Stimulated activated CD4-positive, alpha-beta T cell treated with anti-CD3 and anti-CD28 coated beads, Interleukin-15, amount 100 ng/mL, for 1 hour (primary cell): ENCODE measurements at places on chromosomes 1 and 21.

- DNase-seq = no peak
Measured at GRCh38 chr21:14961502-14961901, 103.3 kb downstream of the NRIP1 start.

DNA sequence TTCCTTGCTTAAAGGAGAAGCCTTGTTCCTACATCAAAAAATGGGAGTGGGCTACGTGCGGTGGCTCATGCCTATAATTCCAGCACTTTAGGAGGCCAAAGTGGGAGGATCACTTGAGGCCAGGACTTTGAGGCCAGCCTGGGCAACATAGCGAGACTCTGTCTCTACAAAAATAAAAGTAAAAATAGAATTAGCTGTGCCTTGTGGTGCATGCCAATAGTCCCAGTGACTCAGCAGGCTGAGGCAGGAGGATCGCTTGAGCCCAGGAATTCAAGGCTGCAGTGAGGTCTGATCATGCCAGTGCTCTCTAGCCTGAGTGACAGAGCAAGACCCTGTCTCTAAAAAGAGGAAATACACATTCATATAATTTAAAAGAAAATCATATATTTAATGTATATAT, 127.1 kb downstream of the C1orf21 start:
- DNase-seq = no peak

GRCh38 chr1:77421504-77422233, 139.8 kb downstream of the AK5 start:
- DNase-seq = no peak

- DNase-seq = no peak
Measured at GRCh38 chr1:179127163-179127895, 45.5 kb downstream of the TOR3A start.

DNA sequence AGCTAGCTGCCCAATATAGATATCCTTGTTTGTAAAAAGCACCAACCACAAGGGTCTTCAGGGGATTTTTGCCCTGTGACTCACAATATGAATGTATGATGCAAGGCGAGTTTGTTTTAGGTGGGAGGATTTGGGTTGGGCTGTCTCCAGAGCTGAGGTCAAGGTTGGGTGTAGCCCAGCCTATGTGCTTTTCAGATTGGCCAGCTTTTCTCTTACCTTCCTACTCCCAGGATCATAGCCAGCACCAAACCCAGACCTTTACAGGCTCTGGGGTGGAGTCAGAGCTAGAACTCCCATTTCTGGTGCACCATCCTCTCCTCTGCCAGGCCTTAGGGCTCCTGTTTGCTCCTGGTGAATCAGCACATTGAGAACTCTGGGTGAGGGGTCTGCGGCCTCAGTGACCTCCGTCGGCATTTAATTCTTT, 55.6 kb upstream of the GCLM start:
- no peak for DNase-seq

GRCh38 chr1:173175514-173176145, 31.5 kb downstream of the TNFSF4 start:
- no peak for DNase-seq

DNA sequence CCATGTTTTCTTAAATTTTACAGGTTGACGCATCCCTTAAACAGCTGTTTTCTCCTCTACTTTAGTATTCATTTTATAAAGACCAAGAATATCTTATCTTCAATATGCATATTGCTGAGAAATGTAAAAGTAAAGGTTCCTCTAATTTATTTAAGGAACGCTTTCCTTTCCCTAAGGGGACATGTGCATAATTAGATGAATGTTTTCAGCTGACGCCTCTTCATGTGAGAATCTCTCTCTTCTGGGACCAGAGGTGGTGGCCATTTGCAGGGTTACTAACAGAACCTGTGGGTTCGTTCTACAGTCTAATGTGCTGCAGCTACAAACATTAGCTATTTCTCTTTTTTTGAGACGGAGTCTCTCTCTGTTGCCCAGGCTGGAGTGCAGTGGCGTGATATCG, 147.7 kb upstream of the L1TD1 start:
- no peak for DNase-seq

DNA sequence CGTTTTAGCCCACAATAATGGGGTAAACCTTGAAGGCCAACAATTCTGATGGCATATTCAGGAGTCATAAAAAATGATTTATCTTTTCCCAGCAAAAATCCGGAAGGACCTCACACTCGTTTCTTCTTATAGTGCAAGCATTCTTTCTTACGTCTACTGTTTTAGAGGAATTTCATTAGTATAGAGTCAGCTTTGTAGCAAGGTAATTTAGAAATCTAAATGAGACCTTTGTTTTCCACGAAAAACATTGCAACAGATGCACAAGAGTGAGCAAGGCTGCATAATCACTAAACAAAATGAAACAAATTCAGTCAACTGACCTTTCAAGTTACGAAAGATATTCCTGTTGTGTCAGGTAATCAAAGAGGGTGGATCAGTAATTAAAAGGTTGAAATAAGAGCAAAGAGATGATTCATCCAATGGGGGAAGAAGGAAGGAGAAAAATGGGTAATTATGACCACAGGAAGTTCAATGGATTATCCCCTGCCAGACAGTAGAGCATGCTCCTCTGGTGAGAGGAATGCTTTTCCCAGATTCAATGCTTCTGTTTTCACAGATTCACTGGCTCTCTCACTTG, 560 bp upstream of the CSDE1 start:
- DNase-seq = no peak

DNA sequence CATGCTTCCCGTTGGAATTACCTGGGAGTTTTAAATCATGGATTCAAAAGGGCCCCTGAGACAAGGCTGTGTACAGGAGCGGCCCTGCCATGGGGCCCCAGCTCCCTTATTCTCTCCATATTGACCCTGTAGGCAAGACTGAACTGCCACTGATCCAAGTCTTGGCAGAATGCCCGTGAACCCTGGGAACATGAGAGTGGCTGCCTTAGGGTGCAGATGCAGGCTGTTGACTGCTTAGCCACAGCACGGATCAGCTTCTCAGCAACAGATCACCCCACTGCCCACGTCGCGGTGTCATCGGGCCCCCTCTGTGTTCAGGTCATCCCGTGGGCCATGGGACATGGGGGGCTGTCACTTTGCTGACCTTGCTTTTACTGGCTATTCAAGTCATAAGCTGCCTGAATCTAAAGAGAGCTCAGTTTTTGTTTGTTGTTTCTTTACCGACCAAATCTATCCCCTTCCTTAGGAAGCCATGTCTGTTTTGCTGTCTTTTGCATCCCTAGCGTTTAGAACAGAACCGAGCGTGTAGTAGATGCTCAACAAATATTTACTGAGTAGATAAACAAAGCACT, 83.4 kb downstream of the MATN1 start:
- no peak for DNase-seq
